Activated naive CD8-positive, alpha-beta T cell treated with anti-CD3 and anti-CD28 coated beads, Interleukin-2, amount 10 ng/mL, durations not matched to agents 7 days and 5 days (primary cell): ENCODE measurements at places on chromosomes 12 and 14. TPM values are rescaled to one million over a fixed set of nuclear protein-coding genes. Genes with fewer than 3 reads are reported as not detected.

DNA sequence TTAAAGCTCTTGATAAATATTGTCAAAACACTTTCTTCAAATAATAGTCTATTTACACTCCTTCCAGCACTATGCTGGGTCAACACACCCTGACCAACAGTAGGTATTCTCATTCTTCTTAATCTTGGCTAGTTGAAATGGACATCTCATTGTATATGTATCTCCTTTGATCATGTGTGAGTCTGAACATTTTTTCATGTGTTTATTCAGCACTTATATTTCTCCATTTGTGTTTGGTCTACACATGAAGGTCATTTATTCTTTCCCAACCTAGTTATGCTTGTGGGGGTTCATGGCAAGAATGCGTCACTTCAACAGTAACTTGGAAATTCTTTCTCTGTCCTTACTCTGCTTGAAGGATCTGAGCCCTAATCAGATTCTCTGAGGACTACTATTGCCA, 133.1 kb upstream of the ARID2 start:
- no peak for DNase-seq

- DNase-seq = no peak
These were observed 8.3 kb downstream of the TMX1 start for GRCh38 chr14:51248016-51248987.

DNA sequence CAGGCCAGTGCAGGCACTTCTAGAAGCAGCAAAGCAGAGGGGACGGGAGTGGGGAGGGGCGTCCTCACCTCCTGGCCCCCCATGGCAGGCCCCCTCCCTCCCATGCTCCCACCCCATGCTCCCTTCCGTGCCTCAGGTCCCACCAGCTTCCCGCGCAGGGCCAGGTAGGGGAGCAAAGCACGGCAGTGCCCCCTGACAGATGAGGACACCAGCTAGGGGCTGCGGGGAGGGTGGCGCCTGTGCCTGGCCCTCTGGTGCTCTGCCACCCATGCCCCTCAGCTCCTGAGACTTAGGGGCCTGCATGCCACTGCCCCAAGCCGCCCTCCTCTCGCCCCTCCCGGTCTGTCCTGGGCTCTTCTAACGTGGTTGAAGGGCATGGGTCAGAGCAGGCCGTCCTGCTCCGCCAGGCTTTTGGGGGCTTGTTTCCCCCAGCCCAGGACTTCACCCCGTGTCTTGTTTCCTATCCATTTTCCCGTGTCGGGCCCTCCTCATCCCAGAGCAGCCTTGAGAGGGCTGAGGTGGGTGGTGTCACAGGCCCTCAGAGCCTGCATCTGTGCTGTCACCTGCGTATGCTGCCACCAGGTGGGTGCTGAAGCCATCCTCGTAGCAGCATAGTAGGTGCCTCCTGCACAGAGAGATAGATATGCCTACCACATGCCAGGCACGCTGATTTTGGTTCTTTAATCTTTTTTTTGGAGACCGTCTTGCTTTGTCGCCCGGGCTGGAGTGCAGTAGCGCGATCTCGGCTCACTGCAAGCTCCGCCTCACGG, 10.2 kb downstream of the TRMT61A start:
- no peak for DNase-seq

GRCh38 chr14:72744416-72745120, 149.3 kb downstream of the DPF3 start:
- no peak for DNase-seq

LUM gene
- not detected for total RNA-seq

VRTN gene
- total RNA-seq = not detected
